Ammon's horn (tissue), 1 donor: ENCODE measurements at places on chromosomes 7 and 10.

DNA sequence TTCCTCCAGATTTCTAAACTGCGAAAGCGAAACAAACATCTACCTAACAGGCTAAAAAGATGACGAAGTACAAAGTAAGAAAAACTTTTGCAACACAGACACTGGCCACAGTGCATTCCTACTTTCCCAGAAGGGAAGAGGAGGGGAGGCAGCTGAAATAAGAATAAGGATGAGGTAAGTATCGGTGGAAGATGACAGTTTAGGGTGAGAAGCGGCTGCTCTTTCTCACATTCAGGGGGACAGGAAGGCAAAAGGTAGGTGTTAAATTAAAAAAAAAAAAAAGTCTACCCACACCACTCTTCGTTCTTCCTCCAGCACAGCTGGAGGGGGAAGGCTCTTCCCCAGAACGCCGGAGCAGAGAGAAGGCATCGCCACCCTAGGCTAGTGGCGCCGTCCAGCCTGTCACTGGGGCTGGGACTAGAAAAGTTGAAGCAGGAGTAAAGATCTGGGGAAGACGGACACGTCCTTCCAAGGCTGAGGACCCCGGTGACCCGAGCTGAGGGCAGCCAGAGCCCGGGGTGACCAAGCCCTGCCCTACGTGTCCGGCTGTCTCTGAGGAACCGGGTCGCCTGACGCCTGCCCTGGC, 846 bp downstream of the DNAJC1 start:
- DNase-seq = peak; percentile 10

GRCh38 chr7:139744768-139745677, 32.8 kb downstream of the HIPK2 start:
- no peak for DNase-seq

- DNase-seq = no peak
Observed at GRCh38 chr10:79418274-79418673, 27.1 kb downstream of the ZCCHC24 start.

GRCh38 chr7:50181081-50181480, 88.0 kb upstream of the ZPBP start:
- no peak for DNase-seq

DNA sequence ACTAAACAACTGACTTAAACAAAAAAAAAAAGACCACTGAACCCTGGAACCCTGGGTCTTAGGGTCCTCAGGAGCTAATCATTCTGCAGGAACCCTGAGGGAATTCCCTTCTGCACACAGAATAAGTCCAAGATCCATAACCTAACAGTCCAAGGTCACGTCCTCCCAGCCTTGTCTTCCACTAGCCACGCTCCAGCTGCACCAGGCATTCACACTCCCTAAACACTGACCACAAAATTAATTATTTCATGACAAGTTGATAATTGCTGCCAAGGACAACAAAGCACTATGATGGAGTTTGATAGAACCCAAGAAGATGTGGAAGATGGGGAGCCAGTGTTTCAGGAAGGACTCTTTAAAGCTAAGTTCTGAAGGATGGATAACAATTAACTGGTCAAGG, 130.6 kb downstream of the SH3PXD2A start:
- no peak for DNase-seq

- DNase-seq = no peak
Observed at GRCh38 chr10:107103174-107104025, 61.1 kb downstream of the SORCS1 start.

- DNase-seq = no peak
Observed at GRCh38 chr7:113202284-113202683, 83.9 kb upstream of the SMIM30 start.

DNA sequence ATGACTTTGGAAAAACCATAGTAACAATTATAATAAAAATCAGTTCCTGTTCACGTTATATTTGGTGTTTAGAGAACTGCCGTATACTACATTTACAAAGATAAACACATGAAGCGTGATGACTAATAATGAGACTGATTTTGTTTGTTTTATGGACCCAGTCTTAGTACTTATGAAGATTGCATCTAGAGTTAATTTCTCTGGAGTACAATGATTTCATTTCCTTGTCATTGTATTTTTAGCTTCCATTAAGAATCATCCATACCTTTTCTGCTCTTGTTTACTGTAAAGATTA, 2.9 kb downstream of the RBM20 start:
- no peak for DNase-seq

GRCh38 chr10:99943908-99944307, 65.8 kb downstream of the DNMBP start:
- no peak for DNase-seq

DNA sequence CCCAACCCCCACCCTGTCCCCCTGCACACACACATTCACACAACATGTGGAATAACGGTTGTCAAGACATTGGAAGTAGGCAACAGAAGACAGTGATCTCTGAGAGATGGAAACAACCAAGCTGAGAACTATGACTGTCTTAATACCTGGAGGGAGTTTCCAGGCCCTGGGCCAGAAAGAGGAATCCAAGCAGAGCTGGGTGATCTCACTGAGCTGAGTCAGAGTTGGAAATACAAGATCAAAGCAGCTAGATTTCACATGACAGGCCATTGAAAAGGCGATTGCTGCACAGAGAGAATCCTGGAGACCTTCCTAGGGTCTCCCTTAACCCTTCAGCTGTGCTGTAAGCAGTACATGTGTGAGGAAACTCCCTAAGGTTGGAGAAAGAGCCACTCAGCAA, 165.8 kb upstream of the PRSS1 start:
- no peak for DNase-seq

- DNase-seq = no peak
Observed at GRCh38 chr7:128017862-128018845, 13.1 kb downstream of the LRRC4 start.

DNA sequence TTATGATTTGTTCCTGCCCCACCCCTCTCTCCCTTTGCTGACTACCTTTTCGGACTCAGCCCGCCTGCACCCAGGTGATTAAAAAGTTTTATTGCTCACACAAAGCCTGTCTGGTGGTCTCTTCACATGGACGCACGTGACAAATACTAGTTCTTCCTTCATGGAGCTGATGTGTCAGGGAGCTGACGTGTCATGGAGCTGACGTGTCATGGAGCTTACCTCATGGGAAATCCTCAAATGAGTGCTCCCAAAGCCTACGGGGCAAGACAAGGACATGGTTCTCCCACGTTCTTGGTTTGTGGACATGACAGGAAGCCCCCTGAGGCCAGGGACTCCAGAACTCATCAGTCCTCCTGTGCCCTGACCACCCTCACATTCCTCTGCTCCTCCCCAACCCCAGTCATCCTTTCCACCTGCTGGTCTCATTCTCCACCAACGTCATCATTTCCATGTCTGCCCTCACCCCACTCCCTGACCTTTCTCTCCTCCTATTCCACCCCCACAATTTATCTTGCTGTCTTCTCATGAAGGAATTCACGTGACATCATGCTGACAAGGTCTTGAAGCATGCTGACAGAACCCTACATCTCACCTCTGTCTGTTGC, 261.3 kb downstream of the TCERG1L start:
- no peak for DNase-seq

- peak; percentile 62 for DNase-seq
Observed at GRCh38 chr10:28569506-28570159, 36.7 kb downstream of the WAC start.

DNA sequence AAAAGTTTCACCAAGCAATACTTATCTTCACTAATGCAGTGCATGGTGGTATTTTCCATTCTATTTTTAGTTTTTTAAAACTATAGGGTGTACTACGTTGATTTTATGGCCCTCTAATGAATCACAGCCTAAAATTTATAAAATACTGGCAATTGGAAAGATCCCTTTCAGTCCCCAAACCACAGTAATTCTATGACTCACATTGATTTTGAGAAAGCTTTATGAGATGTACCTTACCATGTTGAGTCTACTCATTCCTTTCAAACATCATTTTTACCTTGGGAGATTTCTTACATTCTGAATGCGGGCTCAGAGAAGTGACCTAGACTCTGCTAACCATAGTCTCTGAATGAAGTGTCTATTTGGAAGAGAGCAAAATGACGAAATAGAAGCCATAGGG, 141.6 kb downstream of the GPR85 start:
- no peak for DNase-seq

DNA sequence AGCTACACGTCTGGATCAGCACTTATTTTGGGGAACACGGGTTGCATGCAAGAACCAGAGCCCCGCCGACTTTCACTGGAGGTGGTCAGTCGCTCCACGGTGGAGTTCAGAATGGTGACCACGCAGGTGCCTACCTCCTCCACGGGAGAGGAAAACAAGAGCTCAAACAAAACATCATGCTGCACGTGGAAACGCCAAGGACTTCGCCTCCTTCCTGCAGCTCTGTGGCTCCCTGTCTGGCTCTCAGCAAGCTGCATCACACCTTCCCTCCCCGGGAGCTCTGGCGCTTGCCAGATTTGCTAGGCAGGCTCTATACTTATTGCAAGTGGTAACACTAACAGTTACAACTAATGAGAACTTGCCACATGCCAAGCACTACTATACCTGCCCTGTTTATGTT, 26.0 kb downstream of the GSDME start:
- DNase-seq = no peak

- no peak for DNase-seq
Observed at GRCh38 chr7:603152-603951, 83.7 kb upstream of the PDGFA start.

GRCh38 chr10:106296750-106297392, 867.6 kb downstream of the SORCS1 start:
- no peak for DNase-seq

GRCh38 chr10:88154596-88155250, 291.3 kb downstream of the PTEN start:
- no peak for DNase-seq

GRCh38 chr7:115933471-115933870, 97.1 kb downstream of the TFEC start:
- DNase-seq = no peak

GRCh38 chr10:47457826-47458225, 26.1 kb downstream of the ANXA8 start:
- no peak for DNase-seq

GRCh38 chr7:101927802-101928201, 110.4 kb downstream of the CUX1 start:
- no peak for DNase-seq

DNA sequence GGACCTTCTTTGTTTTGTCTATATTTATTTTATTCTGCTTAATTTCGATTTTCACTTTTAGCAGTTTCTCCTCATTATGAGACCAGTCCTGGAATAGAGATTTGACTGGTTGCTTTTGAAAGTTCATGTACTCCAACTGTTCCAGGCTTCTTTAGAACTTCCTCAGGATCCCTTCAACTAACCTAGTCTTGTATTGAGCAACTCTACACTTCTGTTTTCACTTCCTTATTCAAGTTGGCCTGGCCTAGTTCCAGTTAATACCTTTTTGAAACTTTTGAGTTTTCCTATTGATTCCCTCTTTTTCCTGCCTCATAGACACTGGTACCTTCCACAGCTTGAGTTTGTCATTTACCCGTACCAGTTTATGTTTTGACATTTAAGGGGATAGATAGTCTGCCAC, 421.7 kb downstream of the ATRNL1 start:
- no peak for DNase-seq

- no peak for DNase-seq
Observed at GRCh38 chr7:108525327-108525984, 479 bp downstream of the PNPLA8 start.

DNA sequence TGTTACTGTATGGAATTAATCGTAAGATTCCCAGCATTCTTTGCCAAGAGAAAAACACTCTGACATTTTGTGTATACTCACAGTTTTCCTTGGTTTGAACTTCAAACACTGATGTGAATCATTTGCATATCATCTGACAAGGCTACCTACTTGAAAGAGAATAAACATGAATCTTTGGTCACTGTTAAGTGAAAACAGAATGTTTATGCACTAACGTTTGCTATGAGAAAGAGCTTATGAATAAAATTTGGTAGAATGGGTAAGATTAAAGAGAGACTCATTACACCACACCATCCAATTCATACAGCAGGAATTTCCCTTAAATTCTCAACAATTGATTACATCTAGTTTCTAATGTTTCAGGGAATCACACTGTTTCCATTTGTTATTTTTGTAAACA, 46.6 kb downstream of the MACC1 start:
- DNase-seq = no peak
